Left lung (tissue), 14 donors: ENCODE measurements at places on chromosomes 12 and 14. TPM values are rescaled to one million over a fixed set of nuclear protein-coding genes. Genes with fewer than 3 reads are reported as not detected.

DNA sequence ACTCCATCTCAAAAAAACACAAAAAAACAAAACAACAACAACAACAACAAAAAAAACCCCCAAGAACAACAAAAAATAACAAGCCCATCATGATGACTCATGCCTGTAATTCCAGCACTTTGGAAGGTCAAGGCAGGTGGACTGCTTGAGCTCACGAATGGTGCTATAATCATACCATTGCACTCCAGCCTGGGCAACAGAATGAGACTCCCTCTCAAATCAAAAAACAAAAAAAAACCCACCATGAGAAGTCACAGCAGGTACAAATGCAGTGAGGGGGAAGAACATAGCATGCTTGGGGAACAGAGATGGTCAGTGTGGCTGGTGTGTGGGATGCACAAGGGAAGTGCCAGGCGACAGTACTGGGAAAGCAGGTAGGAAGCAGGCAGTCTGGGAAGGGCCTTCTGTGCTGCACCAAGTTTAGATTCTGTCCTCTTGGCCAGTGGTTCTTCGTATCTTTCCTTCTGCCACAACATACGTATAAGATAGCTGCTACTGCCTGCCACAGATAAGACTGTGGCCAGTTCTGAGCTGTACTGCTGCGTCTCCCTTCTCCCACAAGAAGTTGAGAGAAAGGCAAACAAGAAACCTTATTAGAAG lies 28.0 kb downstream of the ATG14 start:
- H3K4me1 ChIP-seq: no peaks in the 10 kb centered on the region
- H3K27me3 ChIP-seq: no peaks in the 10 kb centered on the region
- no peak overlapping the region for H3K4me3 ChIP-seq
- H3K27ac ChIP-seq: no peak overlapping the region
- no peak for DNase-seq
- peaks cover 70% of the 10 kb centered on the region for H3K36me3 ChIP-seq

GRCh38 chr14:70886421-70887206 lies 20.6 kb upstream of the PCNX1 start:
- H3K4me3 ChIP-seq: no peak overlapping the region
- peak overlapping the region; percentile 81 for H3K27ac ChIP-seq
- DNase-seq: no peak
- no peaks in the 10 kb centered on the region for H3K27me3 ChIP-seq

DNA sequence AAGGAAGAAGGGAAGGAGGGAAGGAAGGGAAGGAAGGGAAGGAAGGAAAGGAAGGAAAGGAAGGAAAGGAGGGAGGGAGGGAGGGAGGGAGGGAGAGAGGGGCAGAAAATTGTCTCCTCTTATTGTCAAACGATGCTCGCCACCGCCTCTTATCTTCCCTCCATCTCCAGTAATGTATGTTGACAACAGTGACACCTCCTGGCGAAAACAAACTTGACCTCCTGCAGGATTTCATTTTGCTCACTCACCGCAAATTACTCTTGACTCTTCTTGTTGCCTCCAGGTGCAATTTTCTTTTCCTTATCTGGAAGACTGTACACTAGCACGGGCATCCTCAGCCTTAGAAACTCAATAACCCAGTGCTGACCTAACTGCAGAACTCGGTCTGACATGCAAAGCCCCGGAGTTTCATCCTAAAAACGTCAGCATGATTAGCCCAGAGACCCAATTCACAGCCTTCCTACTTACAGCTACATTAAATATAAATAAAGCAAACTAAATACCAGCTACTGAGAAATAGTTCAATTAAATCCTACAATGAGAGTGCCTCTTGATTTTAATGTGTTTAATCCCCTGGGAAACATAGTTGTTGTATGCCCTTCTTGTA lies 512.4 kb upstream of the TMPO start:
- H3K4me3 ChIP-seq: no peak overlapping the region
- no peaks in the 10 kb centered on the region for H3K4me1 ChIP-seq
- H3K27me3 ChIP-seq: no peaks in the 10 kb centered on the region
- H3K36me3 ChIP-seq: no peaks in the 10 kb centered on the region
- H3K27ac ChIP-seq: no peak overlapping the region

Gene FAIM2
- total RNA-seq: 1.7 TPM

- H3K4me1 ChIP-seq: no peaks in the 10 kb centered on the region
- H3K27ac ChIP-seq: no peak overlapping the region
- H3K4me3 ChIP-seq: no peak overlapping the region
- no peaks in the 10 kb centered on the region for H3K36me3 ChIP-seq
- no peak for DNase-seq
These were observed 59.7 kb downstream of the SCFD1 start for GRCh38 chr14:30681752-30682355.

DNA sequence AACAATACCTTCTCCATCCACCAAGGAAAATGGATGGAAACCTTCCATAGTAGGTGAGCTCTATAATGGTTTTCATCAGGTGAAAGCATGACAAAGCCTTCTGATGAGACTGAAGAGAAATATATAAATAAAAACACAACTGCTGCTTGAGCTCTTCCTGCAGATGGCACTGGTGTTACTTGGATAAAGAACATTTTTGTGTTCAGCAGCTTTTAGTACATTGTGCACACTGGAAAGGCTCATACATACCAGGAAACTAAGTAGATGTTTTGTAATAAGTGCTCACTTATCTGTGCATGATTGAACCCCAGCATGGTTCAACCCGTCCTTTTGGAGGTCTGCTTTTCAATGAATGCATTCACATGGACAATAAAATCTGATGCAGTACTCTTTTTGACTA lies 357.3 kb upstream of the MIS18BP1 start:
- H3K4me3 ChIP-seq: no peak overlapping the region
- no peaks in the 10 kb centered on the region for H3K27me3 ChIP-seq
- H3K27ac ChIP-seq: no peak overlapping the region

DNA sequence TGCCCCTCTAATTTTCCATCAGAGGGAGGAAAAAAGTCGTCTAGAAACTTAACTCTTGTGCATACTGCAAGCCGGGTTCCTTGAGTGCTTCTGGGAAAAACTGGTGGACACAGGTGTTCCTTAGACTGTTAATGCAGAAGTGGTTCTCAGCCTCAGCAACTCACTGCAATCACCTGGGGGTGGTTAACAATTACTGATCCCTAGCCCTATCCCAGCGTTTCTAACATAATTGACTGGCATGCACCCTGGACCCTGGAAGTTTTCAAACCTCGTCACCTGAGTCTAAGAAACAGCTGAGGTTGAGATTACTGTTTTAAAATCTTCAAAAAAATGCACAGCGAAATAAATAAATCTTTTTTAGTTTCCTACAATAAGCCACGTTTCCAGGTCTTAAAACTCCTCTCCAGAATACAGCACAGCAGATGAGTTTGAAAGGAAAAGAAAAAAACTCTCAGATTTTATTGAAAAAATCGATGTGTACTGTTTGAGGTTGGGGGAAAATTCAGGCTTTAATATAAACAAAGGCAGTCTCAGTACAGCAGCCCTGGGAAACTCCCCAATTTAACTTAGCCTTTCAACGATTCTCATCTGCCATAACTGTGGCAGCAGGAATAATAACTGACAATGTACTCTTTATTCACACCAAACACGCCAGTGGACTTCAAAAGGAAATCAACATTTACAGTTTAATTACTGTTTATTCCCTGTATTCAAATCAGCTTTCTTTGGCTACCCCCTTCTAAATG lies 45.4 kb downstream of the PHLDA1 start:
- no peak overlapping the region for H3K27ac ChIP-seq
- H3K4me3 ChIP-seq: no peak overlapping the region
- H3K27me3 ChIP-seq: no peaks in the 10 kb centered on the region
- no peak for DNase-seq
- H3K36me3 ChIP-seq: no peaks in the 10 kb centered on the region
